ENCODE measurements at places on chromosomes 16 and 17.

- DNase-seq: no peak
Measured at GRCh38 chr17:56481659-56482058, 111.8 kb upstream of the NOG start.

DNA sequence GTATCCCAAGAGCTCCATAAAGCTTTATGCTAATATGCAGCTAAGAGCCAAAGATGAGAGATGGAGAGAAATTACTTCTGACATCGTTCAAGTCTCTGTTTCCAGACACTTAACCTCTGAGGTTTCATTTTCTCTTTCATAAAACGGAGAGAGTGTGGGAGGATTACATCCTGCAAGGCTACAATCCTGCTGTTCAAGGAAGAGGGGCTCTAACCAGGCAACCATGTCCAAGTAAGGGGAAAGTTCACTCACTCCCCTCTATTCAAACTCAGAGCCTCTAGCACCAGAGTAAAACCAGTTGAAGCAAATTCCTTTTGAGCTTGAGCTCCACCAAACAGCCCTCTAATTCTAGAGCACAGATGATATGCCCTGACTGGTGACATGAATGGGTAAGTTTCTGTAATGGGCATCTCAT is 397.4 kb downstream of the NPIPA8 start:
- no peak for DNase-seq

DNA sequence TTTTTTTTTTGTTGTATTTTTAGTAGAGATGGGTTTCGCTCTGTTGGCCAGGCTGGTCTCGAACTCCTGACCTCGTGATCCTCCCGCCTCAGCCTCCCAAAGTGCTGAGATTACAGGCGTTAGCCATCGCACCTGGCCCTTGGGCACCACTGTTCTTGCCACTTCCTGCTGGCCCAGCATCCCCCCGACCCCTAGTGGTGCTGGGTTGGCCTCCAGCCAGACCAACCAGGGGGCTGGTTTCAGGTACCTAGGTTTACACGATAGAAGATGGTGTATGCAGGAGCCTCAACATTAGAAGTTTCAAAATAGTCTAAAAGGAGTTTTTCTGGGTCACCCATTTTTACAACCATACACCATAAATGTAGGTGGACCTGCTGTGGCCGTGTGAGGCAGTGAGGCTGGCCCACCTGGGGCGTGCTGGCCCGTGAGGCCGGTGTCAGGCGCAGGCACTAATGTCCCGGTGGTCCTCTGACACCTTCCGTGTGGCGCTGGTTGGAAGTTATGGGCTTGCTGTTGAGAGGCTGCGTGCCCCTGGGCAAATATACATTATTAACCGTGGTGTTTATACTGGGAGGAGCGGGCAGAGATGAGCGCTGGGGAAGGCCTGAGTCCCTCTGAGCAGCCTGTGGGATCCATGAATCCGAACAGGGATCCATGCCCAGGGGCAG is 43.5 kb downstream of the CFAP20 start:
- DNase-seq: no peak

DNA sequence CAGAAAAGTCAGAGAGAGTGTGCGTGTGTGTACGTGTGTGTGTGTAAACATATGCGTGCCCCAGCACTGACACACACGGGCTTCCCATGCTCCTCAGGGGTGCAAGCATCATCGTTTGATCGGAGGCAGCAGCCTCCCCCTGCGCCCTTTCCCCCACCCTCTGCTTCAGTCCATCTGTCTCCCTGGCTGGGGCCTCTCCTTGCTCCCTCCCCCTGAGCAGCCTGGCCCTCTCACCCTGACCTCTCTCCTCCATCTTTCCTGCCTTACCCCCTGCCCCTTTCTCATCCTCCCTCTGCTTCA is 4.4 kb downstream of the STX1B start:
- no peak for DNase-seq

- DNase-seq: peak; percentile 79
Measured at GRCh38 chr16:30377812-30378235, 3.2 kb downstream of the MYL11 start.

GRCh38 chr16:72983241-72983640 is 64.7 kb downstream of the ZFHX3 start:
- DNase-seq: no peak

GRCh38 chr17:62790564-62790986 is 17.5 kb downstream of the MARCHF10 start:
- DNase-seq: no peak

GRCh38 chr17:38724337-38724988 is 5.7 kb upstream of the CISD3 start:
- no peak for DNase-seq

Data from activated T-cell treated with anti-CD3 and anti-CD28 coated beads for 48 hours (primary cell).